ENCODE measurements at places on chromosomes 5 and 9.

GRCh38 chr5:115578657-115579056 is 23.6 kb downstream of the TICAM2 start:
- DNase-seq = no peak

- no peak for DNase-seq
These were observed 24.7 kb downstream of the UNC13B start for GRCh38 chr9:35186524-35186923.

DNA sequence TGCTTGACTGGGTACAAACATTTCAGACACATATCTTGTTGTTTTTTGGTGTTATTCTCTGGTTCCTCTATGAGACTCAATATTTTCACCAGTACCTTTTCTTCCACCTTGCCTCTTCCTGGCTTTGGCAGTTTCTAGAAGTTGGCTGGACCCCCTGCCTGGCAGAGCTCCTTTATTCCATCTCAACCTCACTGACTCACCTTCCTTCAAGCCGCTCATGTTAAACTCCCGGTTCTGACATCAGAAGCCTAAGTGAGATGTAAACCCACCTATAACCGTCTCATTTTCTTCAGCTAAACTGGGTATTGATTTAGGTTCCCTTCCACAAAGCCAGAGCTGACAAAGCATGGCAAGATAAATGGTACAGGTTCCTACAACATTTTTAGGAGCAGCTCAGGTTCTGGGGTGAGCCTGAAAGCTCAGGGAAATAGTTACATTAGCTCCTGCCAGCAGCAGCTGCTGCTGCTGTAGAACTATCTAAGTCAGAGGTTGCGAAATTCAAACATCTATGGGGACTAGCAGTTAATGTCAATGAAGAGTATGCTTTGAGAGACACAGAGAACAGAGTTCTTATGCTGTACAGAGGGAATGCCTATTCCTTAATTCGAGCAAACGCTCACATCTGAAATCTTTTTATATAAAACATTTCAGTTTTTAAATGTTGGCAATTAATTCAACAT is 197.1 kb upstream of the NR3C1 start:
- no peak for DNase-seq

DNA sequence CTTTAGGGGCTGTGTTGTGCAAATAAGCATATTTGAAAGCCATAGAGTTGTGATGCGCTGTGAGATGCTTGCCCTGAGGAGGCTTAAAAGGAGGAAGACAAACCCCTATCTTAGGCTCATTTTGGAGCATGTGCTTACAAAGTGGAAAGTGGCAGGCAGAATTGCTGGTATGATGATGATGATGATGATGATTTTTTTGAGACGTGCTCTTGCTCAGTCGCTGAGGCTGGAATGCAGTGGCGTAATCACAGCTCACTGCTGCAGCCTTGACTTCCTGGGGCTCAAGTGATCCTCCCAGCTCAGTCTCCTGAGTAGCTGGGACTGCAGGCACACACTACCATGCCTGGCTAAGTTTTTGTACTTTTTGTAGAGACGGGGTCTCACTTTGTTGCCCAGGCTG is 1.7 kb downstream of the CNOT8 start:
- DNase-seq = no peak

GRCh38 chr5:177290816-177291596 is 12.5 kb downstream of the RAB24 start:
- no peak for DNase-seq
